Thyroid gland (tissue), 4 donors: ENCODE measurements at places on chromosomes 4 and X. TPM values are rescaled to one million over a fixed set of nuclear protein-coding genes. Genes with fewer than 3 reads are reported as not detected.
A peak's percentile ranks its signal among the peaks of the same experiment; 100 is the strongest.

DNA sequence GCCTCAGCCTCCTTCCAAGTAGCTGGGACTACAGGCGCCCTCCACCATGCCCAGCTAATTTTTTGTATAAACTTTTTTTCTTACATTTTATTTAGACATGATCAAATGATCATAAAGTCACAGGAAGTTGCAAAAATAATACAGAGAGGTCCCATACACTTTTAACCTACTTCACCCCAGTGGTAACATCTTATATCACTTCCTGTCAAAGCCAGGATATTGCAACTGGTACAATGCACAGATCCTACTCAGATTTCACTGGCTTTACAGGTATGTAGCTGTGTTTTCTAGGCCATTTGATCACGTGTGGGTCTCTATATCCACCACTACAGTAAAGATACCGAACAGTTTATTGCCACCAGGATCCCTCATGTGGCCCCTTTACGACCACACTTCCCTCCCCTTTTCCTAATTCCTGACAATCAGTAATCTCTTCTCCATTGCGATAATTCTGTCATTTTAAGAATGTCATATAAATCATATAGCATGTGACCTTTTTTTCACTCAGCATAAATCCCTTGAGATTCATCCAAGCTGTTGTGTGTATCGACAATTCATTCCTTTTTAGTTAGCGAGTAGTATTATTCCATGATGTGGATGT, 18.0 kb downstream of the RPS6KA3 start:
- H3K36me3 ChIP-seq, result no peaks in the 10 kb centered on the region
- DNase-seq, result no peak
- peaks cover 4% of the 10 kb centered on the region for H3K4me1 ChIP-seq
- no peaks in the 10 kb centered on the region for H3K27me3 ChIP-seq
- no peak overlapping the region for H3K4me3 ChIP-seq

DNA sequence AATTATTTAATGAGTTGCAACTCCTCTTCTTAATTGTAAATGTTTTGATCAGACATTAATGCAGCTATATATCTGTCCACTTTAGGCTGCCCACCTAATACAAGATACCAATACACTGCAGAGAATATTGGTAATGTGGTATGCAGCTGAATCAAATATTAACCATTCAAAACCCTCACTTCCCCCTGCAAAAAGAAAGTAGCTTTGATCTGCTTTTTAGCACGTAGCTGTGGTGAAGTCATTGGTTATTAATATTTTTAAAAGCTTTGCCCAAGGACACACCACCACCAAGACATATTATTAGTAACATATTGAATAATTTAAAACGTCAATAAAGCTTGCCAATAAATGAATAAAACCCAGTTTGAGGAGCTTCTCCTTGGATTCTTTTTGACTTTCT, 28.6 kb upstream of the CYP2U1 start:
- no peak for DNase-seq
- H3K4me3 ChIP-seq, result no peak overlapping the region
- no peaks in the 10 kb centered on the region for H3K27me3 ChIP-seq
- no peak overlapping the region for H3K27ac ChIP-seq

GRCh38 chr4:173538148-173538908, 8.3 kb upstream of the HAND2 start:
- H3K4me1 ChIP-seq, result peaks cover 10% of the 10 kb centered on the region
- no peak for DNase-seq
- H3K27me3 ChIP-seq, result peaks cover 46% of the 10 kb centered on the region
- no peak overlapping the region for H3K27ac ChIP-seq
- H3K4me3 ChIP-seq, result no peak overlapping the region

GRCh38 chr4:56671373-56671772, 9.7 kb downstream of the HOPX start:
- H3K27me3 ChIP-seq, result no peaks in the 10 kb centered on the region
- H3K27ac ChIP-seq, result no peak overlapping the region
- H3K4me1 ChIP-seq, result peaks cover 26% of the 10 kb centered on the region

GRCh38 chrX:12309040-12309743, 170.9 kb downstream of the FRMPD4 start:
- no peaks in the 10 kb centered on the region for H3K4me1 ChIP-seq
- H3K4me3 ChIP-seq, result no peak overlapping the region
- no peak for DNase-seq
- H3K27ac ChIP-seq, result no peak overlapping the region
- no peaks in the 10 kb centered on the region for H3K27me3 ChIP-seq

GRCh38 chr4:675036-675882, 917 bp downstream of the MYL5 start:
- peaks cover 15% of the 10 kb centered on the region for H3K4me1 ChIP-seq
- H3K27ac ChIP-seq, result peak overlapping the region; percentile 93
- no peak for DNase-seq
- H3K4me3 ChIP-seq, result peak overlapping the region; percentile 88

KIT gene
- 59.9 TPM for total RNA-seq

HMGB3 gene
- total RNA-seq, result 9.1 TPM

DNA sequence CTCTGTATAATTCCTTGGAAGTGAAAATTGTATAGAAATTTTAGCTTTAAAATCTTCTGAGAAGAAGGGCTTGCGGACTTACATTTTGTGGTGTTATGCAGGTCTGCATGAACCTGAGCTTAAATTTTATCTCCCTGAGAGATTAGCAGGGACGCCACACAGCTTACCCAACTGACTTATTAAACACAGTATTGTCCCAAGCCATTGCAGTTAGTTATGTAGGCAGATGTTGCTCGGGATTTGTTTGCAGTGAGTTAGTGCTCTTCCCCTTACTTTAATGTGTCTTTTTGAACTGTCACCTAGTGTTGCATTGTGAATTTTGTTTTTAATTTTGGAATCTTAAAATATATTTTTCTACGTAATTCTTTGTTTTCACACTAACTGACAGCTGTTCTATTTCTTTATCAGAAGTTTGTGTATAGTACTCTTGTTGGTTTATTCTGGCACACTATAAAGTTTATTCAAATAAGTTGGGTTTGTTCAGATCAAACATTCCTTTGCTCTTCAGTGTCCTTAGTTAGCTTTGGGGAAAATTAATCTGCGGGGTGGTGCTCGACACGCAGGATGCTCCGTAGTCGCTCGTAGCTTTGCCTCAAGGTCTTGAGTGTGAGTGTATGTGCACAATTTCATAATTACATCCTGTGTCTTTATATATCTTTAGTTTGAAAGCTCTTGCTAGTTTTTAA, 145.4 kb downstream of the STIM2 start:
- no peak overlapping the region for H3K4me3 ChIP-seq
- no peaks in the 10 kb centered on the region for H3K36me3 ChIP-seq
- no peak for DNase-seq
- no peaks in the 10 kb centered on the region for H3K4me1 ChIP-seq
- no peaks in the 10 kb centered on the region for H3K27me3 ChIP-seq

DNA sequence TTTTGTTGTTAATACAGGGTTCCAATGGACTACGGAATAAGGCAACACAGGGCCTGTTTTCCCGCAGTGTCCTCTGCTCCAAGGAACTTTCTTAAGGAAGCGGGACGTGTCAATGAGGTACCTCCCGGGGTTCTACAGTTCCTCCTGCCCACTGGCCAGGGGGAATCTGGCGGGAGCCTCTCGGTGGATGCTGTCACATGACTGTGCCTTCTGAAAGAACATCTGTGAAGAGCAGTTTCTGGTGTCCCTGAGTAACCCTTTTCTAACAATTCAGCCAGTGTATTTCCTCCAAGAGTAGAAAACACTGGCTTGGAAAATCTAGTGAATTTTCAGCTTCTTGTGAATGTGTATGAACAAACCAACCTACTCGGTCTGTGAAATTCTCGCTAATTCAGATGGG, 32.7 kb downstream of the MFAP3L start:
- H3K36me3 ChIP-seq, result no peaks in the 10 kb centered on the region
- no peaks in the 10 kb centered on the region for H3K27me3 ChIP-seq
- H3K4me3 ChIP-seq, result no peak overlapping the region
- no peak for DNase-seq
- H3K27ac ChIP-seq, result no peak overlapping the region

ZCCHC4 gene
- total RNA-seq, result 19.5 TPM

GRCh38 chr4:173187732-173188131, 19.1 kb downstream of the GALNT7 start:
- H3K36me3 ChIP-seq, result no peaks in the 10 kb centered on the region
- no peak overlapping the region for H3K27ac ChIP-seq
- no peak overlapping the region for H3K4me3 ChIP-seq
- no peaks in the 10 kb centered on the region for H3K27me3 ChIP-seq
- no peak for DNase-seq

DNA sequence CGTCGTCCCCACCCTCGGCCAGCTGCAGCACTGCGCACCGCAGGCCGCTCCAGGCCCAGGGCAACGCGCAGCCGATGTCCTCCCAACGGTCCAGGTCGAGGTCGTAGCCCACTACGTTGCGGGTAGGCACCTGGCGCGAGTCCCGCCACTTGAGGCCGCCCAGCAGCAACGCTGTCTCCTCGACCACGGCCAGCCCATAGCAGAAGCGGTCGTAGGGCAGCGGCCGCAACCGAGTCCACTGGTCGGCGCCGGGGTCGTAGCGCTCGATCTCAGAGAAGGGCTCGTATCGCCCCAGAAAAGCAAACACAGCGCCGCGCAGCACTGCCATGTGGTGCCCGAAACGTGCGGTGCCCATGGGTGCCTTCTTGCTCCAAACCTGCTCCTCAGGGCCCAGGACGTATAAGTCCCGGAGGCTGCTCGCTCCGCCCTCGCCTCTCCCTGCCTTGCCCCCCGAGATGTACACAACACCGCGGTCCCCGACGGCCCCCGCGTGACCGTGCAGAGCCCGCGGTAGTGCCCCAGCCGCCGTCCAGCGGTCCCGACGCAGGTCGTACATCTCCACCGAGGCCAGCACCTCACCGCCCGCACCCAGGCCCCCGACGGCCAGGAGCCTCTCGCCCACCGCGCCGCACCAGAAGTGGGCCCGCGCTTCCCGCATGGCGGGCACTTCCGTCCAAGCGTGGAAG, 2.1 kb downstream of the KLHL34 start:
- H3K36me3 ChIP-seq, result no peaks in the 10 kb centered on the region
- H3K27ac ChIP-seq, result no peak overlapping the region
- no peaks in the 10 kb centered on the region for H3K4me1 ChIP-seq
- H3K4me3 ChIP-seq, result no peak overlapping the region

DNA sequence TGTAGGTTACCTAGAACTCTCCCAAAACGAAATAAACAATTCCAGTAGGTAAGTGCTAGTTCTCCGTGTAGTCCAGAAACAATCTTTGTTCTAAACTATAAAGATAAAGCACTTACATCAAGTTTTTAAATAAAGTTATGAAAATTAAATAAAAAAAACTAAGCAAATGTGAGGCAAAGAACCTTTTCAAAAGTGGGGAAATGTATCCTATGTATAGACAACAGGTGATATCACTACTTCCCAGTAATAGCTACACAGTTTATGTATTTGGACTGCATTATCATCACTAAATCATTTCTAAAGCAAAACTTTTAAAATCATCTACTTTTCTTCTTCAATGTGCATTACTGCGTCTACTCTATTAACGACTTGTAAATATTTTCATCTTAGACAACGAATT, 2.0 kb downstream of the YTHDC1 start:
- H3K4me3 ChIP-seq, result no peak overlapping the region
- H3K27me3 ChIP-seq, result no peaks in the 10 kb centered on the region
- peaks cover 38% of the 10 kb centered on the region for H3K4me1 ChIP-seq
- no peaks in the 10 kb centered on the region for H3K36me3 ChIP-seq

GPR34 gene
- 12.1 TPM for total RNA-seq

- no peak overlapping the region for H3K4me3 ChIP-seq
- no peaks in the 10 kb centered on the region for H3K4me1 ChIP-seq
- DNase-seq, result no peak
- no peaks in the 10 kb centered on the region for H3K36me3 ChIP-seq
- H3K27me3 ChIP-seq, result no peaks in the 10 kb centered on the region
These were observed 200.8 kb downstream of the CEP135 start for GRCh38 chr4:56149591-56149990.

TLR7 gene
- total RNA-seq, result 0.67 TPM

DNA sequence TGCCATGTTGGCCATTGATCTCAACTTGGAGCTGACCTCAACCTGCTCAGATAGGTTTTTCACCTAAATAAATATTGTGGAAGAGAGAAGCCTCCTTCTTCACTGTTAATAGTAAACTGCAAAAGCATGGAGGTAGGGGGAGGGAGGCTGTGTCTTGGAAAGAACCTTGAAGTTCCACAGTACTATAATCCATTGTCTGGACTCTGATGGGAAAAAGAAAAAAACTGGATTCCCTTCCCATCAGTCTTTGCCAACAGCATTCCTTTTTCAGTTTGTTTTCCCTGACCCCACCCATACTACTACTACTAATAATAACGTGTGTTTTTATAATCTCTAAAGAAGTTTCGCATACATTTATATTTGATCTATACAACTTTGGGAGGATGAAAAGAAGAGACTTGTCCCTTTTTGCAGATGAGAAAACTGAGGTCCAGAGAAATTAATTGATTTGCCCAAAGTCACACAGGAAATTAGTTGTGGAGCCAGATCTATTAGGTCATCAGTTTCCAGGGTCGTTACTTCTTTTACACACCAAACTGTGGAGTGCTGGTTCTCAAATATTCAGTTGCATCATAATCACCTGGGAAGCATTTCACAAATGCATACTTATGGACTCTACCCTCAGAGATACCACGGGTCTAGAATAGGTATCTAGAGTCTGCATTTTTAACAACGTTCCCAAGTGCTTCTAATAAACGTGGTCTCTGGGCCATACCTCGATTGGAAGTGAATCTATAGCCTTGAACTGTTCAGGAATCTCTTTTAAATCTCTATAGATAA, 59.1 kb downstream of the LUZP4 start:
- no peaks in the 10 kb centered on the region for H3K27me3 ChIP-seq
- no peak overlapping the region for H3K4me3 ChIP-seq
- peaks cover 19% of the 10 kb centered on the region for H3K4me1 ChIP-seq
- no peak for DNase-seq
- no peaks in the 10 kb centered on the region for H3K36me3 ChIP-seq
- H3K27ac ChIP-seq, result no peak overlapping the region

MAGEA2 gene
- not detected for total RNA-seq

GRCh38 chr4:73379946-73380345, 24.1 kb upstream of the ALB start:
- no peaks in the 10 kb centered on the region for H3K27me3 ChIP-seq
- no peak overlapping the region for H3K27ac ChIP-seq
- no peaks in the 10 kb centered on the region for H3K4me1 ChIP-seq
- DNase-seq, result no peak
- no peak overlapping the region for H3K4me3 ChIP-seq

DNA sequence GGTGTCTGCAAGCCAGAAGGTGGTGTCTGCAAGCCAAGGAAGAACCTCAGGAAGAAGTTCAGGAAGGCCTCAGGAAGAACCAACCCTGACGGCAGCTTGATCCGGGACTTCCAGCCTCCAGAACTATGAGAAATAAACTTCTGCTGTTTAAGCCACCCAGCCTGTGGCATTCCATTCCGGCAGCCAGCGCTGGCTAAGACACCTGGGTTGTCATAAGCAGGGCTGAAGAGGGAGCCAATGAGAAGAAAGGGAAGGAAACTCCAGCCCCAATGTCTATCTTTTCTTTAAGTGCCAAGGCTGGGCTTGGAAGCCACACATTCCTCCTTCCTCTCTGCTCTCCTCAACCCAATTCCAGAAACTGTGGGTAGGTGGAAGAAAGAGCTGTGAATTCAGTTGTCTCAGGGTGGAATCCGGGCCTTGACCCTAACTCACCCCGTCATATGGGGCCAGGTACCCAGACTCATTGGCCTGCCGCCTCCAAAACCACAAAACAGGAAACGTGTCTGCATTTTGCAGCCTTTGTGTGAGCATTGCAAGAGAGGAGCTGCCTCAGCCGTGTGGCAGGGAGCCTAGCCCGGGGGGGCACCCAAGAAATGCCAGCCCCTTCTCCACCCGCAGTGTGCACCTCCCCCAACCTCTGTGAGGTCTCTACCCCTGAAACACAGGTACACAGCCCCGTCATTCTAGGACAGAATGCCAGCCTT, 26.8 kb downstream of the CRMP1 start:
- H3K27ac ChIP-seq, result no peak overlapping the region
- H3K36me3 ChIP-seq, result no peaks in the 10 kb centered on the region
- no peak for DNase-seq
- H3K4me1 ChIP-seq, result no peaks in the 10 kb centered on the region
- H3K27me3 ChIP-seq, result no peaks in the 10 kb centered on the region
- H3K4me3 ChIP-seq, result no peak overlapping the region

BDH2 gene
- total RNA-seq, result 113 TPM
